Activated CD8-positive, alpha-beta T cell treated with anti-CD3 and anti-CD28 coated beads, Interleukin-2, amount 10 ng/mL, durations not matched to agents 7 days and 5 days (primary cell): ENCODE measurements at places on chromosomes 5 and 9. TPM values are rescaled to one million over a fixed set of nuclear protein-coding genes. Genes with fewer than 3 reads are reported as not detected.
A peak's percentile ranks its signal among the peaks of the same experiment; 100 is the strongest.

DNA sequence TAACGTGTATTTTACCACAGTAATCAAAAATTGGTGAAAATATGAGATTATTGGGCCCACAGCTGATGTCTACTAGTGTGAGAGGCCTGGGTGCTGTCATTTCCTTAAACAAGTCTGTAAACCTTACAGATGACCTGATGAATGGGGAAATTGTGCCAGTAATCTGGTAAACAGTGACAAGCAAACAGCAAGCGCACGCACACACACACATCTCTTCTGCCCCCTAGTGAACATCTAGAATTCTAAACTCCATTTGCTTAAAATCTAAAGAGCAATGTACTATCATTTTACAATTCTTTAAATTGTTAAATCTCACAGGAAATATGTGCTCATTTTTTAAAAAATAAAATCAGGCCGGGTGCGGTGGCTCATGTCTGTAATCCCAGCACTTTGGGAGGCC lies 7.5 kb upstream of the RAPGEF1 start:
- H3K36me3 ChIP-seq: no peaks in the 10 kb centered on the region
- no peak overlapping the region for H3K4me3 ChIP-seq
- peak overlapping the region; percentile 17 for H3K27ac ChIP-seq
- peaks cover 36% of the 10 kb centered on the region for H3K4me1 ChIP-seq
- peaks cover 2% of the 10 kb centered on the region for H3K27me3 ChIP-seq

Gene SMIM27
- 17.1 TPM for total RNA-seq

- H3K4me3 ChIP-seq: no peak overlapping the region
- H3K27me3 ChIP-seq: peaks cover 3% of the 10 kb centered on the region
- no peaks in the 10 kb centered on the region for H3K36me3 ChIP-seq
Observed at GRCh38 chr5:178436326-178436940, 153.8 kb downstream of the COL23A1 start.

GRCh38 chr5:142295960-142296860 lies 28.6 kb downstream of the SPRY4 start:
- H3K27ac ChIP-seq: no peak overlapping the region
- H3K36me3 ChIP-seq: no peaks in the 10 kb centered on the region
- no peak overlapping the region for H3K4me3 ChIP-seq
- peaks cover under 1% of the 10 kb centered on the region for H3K4me1 ChIP-seq
- H3K27me3 ChIP-seq: peaks cover 15% of the 10 kb centered on the region

DNA sequence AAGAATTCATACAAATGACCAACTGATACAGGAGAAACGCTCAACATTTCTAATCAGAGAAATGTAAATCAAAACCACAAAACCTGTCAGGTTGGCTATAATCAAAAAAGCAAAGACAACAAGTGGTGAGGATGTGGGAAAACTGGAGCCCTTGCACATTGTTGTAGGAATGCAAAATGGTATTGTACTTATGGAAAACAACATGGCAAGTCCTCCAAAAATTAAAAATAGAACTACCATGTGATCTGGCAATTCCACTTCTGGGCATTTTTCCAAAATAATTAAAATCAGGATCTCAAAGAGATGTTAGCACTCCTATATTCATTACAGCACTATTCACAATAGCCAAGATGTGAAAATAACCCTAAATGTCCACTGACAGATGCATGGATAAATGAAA lies 76.1 kb downstream of the FNIP1 start:
- no peak overlapping the region for H3K27ac ChIP-seq
- no peaks in the 10 kb centered on the region for H3K27me3 ChIP-seq
- no peak overlapping the region for H3K4me3 ChIP-seq
- peaks cover 57% of the 10 kb centered on the region for H3K36me3 ChIP-seq
- no peak for DNase-seq
